ENCODE measurements at places on chromosomes 13 and 19.
A peak's percentile ranks its signal among the peaks of the same experiment; 100 is the strongest.

DNA sequence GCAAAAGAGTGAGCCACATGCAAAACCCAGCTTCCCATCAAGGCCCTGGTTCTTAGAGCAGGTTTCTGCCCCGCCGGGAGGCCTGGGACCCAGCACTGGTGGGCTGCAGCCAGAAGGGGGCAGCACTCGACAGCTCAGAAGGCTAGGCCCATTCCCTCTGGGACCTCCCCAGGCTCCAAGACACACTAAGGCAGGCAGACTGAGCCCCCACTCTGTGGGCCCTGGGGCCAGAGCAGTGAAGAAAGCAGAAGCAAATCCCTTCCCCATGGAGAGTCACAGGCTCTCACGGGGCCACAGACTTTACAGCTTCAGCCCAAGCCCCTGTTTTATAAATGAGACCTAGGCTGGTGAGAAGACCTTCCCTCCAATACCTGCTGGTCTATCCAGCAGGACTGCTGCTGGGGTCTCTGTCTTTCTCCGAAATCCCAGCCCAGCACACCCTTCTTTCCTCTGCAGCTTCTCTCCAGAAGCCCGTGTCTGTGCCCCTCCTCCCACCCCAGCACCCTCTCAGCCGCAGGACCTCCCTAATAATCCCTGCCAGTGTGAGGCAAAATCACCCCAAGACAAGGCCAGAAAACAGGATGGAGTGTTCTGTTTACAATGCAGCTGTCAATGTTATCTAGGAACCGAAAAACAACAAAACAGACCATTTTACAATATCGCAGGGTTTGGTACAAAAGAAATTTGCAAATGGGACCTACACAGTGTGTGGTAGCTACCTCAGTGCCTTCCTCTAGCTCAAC, 109.3 kb downstream of the ABCC4 start:
- peak; percentile 81 for DNase-seq

DNA sequence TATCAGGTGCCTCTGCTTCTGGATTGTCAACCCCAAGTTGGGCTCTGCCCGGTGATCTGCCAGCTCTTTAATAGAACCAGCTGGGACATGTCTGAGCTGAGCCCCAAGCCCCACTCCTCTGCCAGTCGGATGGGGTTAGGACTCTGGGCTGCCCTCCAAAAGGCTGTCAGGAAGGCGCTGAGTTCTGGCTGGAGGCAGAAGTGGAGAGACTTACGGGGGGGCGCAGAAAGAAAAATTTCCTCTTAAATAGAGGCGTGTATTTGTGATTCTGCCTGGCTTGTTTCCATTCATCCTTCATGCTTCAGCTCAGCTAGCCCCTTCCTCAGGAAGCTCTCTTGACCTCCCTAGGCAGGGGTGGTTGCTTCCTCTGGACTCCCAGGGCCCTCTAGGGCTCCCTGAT, 985 bp upstream of the KCNK6 start:
- no peak for DNase-seq

- no peak for DNase-seq
Observed at GRCh38 chr13:98976338-98976737, 1.5 kb downstream of the DOCK9 start.

GRCh38 chr13:47408546-47409319, 511.9 kb upstream of the HTR2A start:
- no peak for DNase-seq

GRCh38 chr19:30604657-30605056, 232.5 kb downstream of the ZNF536 start:
- no peak for DNase-seq

Measured in activated CD4-positive, alpha-beta T cell treated with anti-CD3 and anti-CD28 coated beads for 48 hours (primary cell).